ENCODE measurements at places on chromosomes 7 and 10. TPM values are rescaled to one million over a fixed set of nuclear protein-coding genes. Genes with fewer than 3 reads are reported as not detected.

MASTL gene
- 11.3 TPM for total RNA-seq

TMEM140 gene
- total RNA-seq, result 8.3 TPM

DIP2C gene
- total RNA-seq, result 5.0 TPM

TFR2 gene
- 0.19 TPM for total RNA-seq

AKR1C2 gene
- not detected for total RNA-seq

HOXA4 gene
- 0.85 TPM for total RNA-seq

GRID1 gene
- total RNA-seq, result 0.09 TPM

LRRC4 gene
- total RNA-seq, result 1.3 TPM

APBB1IP gene
- not detected for total RNA-seq

SH2D4B gene
- 0.09 TPM for total RNA-seq

VTI1A gene
- 21.8 TPM for total RNA-seq

FGFBP3 gene
- total RNA-seq, result 0.09 TPM

BAMBI gene
- total RNA-seq, result 2.2 TPM

ANKRD61 gene
- total RNA-seq, result 0.09 TPM

GPR26 gene
- not detected for total RNA-seq

LRRC18 gene
- not detected for total RNA-seq

PRPS1L1 gene
- total RNA-seq, result not detected

LLCFC1 gene
- total RNA-seq, result not detected

CDK5 gene
- total RNA-seq, result 33.5 TPM

VSTM4 gene
- total RNA-seq, result 0.27 TPM

GRB10 gene
- total RNA-seq, result 110 TPM

CTTNBP2 gene
- not detected for total RNA-seq

TYW1B gene
- 9.4 TPM for total RNA-seq

MMP21 gene
- under 0.01 TPM for total RNA-seq

RELN gene
- total RNA-seq, result 1.9 TPM

SCART1 gene
- total RNA-seq, result 1.3 TPM

ANKRD2 gene
- 0.36 TPM for total RNA-seq

MPP7 gene
- total RNA-seq, result 0.56 TPM

ZNF804B gene
- total RNA-seq, result not detected

OR2A1 gene
- total RNA-seq, result not detected

KCNMA1 gene
- total RNA-seq, result 0.27 TPM

ZNF394 gene
- total RNA-seq, result 28.4 TPM

CALN1 gene
- not detected for total RNA-seq

KAT6B gene
- total RNA-seq, result 9.7 TPM

SEM1 gene
- total RNA-seq, result 269 TPM

MMS19 gene
- 83.9 TPM for total RNA-seq

SEC61G gene
- total RNA-seq, result 210 TPM

GALNT17 gene
- not detected for total RNA-seq

LHFPL3 gene
- total RNA-seq, result not detected

PKD2L1 gene
- total RNA-seq, result not detected

SMKR1 gene
- total RNA-seq, result 0.28 TPM

LRRN3 gene
- total RNA-seq, result not detected

NPC1L1 gene
- total RNA-seq, result not detected

ZNF680 gene
- 7.3 TPM for total RNA-seq

FAM131B gene
- total RNA-seq, result 1.4 TPM

PDE6C gene
- not detected for total RNA-seq

SLC26A5 gene
- total RNA-seq, result not detected

All from endothelial cell of coronary artery (primary cell).